ENCODE measurements at places on chromosomes 1 and 21. TPM values are rescaled to one million over a fixed set of nuclear protein-coding genes. Genes with fewer than 3 reads are reported as not detected.

The G0S2 gene
- 0.81 TPM for total RNA-seq

The CHRNB2 gene
- total RNA-seq: 1.6 TPM

The NUP210L gene
- total RNA-seq: not detected

The SPOCD1 gene
- total RNA-seq: 3.7 TPM

The CHI3L1 gene
- 0.27 TPM for total RNA-seq

The FHAD1 gene
- total RNA-seq: 2.9 TPM

The KLHDC9 gene
- total RNA-seq: 5.8 TPM

GRCh38 chr1:205950280-205950679 lies 7.0 kb upstream of the SLC26A9 start:
- no peak overlapping the region for H3K4me3 ChIP-seq
- DNase-seq: no peak
- no peaks in the 10 kb centered on the region for H3K36me3 ChIP-seq
- H3K27ac ChIP-seq: no peak overlapping the region
- H3K4me1 ChIP-seq: peaks cover 19% of the 10 kb centered on the region
- H3K27me3 ChIP-seq: no peaks in the 10 kb centered on the region

DNA sequence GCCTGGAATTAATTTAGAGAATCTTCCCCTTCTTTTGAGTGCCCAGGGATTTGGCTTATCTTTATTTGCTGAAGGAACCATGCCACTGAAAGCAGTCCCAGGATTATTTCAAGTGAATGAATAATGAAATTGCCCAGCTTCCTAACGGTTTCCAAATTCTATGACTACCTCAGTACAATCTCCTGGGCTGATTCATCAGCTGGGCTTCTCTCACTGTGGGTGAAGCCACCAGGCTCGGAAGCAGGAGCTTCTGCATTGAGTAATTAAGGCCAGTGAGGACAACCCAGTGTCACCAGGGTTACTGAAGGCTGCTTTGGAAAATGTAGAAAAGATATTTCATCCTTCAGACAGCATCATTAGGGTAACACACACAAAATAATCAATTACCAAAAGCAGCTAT lies 169.8 kb downstream of the DAB1 start:
- no peak overlapping the region for H3K27ac ChIP-seq
- peaks cover 10% of the 10 kb centered on the region for H3K36me3 ChIP-seq

DNA sequence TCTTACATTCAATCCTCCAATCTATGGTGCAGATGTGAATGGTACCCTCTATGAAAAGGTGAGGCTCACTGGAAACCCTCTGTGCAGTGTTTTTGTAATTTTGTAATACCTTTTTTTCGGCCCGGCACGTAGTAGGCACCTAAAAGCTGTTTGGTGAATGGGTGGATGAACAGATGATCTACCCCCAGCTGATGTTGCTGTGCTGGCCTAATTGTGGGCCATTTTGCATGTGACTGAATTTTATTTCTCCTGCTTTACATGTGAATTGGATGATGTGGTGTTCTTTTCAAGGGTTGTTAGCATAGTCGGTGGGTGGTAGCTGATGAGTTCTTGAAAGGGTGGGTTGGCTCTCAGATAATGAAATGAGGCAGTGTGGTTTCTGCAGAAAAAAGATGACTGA lies 10.4 kb downstream of the KDM4A start:
- peaks cover 25% of the 10 kb centered on the region for H3K4me1 ChIP-seq
- peaks cover 75% of the 10 kb centered on the region for H3K36me3 ChIP-seq
- H3K4me3 ChIP-seq: peak overlapping the region; percentile 41

GRCh38 chr1:17139637-17140036 lies 20.4 kb upstream of the PADI2 start:
- H3K27ac ChIP-seq: no peak overlapping the region
- peaks cover 4% of the 10 kb centered on the region for H3K27me3 ChIP-seq
- H3K4me1 ChIP-seq: peaks cover 10% of the 10 kb centered on the region
- 0 out of 2 replicates have a peak, but pooled peaks cover 2% of the 10 kb centered on the region for H3K36me3 ChIP-seq
- H3K4me3 ChIP-seq: no peak overlapping the region

DNA sequence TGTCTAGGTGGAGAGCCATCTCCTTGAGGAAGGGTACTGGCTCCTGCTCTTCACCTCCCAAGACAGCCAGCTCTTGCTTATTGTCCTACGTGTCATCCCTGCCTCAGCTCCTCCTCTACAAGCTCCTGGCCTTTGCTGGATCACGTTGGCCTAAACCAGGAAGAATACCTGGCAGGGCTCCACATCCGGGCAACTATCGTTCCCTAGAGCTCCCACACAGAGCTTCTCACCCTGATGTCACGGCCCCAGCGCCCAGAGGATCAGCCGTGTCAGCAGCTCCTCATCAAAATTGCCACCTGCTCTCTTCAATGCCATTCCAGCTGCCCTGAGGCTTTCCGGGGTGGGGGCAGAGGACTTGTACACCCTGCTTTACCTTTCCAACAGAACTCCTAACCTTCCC lies 1.9 kb upstream of the TPM3 start:
- H3K36me3 ChIP-seq: no peaks in the 10 kb centered on the region
- peaks cover 9% of the 10 kb centered on the region for H3K27me3 ChIP-seq
- no peak overlapping the region for H3K27ac ChIP-seq
- H3K4me3 ChIP-seq: no peak overlapping the region
- peaks cover 10% of the 10 kb centered on the region for H3K4me1 ChIP-seq
- DNase-seq: no peak

DNA sequence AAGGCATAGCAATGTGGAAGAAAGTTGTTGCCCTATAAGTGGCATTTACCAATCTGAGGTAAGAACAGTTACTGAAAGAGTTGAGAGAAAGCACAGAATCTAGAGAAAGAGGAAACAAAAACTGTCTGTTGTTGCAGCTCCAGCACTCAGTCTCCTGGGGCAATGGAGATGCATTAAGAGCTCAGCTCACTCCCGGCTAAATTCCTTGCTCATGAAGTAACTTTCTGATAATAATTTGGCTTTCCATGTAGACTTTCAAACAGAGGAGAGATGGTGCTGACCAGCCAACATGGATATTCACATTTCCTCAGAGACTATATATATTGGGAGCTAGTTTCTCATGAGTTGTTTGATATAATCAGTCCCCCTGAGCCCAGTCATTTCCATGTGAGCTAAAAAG lies 135.3 kb downstream of the GDAP2 start:
- H3K4me1 ChIP-seq: no peaks in the 10 kb centered on the region
- H3K4me3 ChIP-seq: no peak overlapping the region
- DNase-seq: no peak
- H3K27ac ChIP-seq: no peak overlapping the region

DNA sequence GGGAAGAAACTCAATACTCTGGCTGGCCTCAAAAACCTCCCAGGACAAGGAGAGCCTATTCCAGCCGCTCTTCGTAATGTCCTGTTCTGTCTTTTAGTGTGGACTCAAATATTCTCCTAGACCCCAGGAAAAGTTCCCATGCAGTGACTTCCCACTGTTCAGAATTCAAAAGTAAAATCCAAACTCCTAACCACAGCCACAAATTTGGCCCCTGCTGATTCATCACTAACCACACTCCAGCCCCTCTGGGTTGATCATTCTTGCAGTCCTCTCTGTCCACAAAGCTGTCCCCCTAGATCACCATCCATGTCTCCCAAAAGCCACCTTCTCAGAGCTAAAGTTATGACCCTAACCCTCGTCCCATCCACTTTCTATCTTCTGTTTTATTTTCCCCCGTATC lies 5.1 kb downstream of the CTNNBIP1 start:
- H3K36me3 ChIP-seq: no peaks in the 10 kb centered on the region
- no peak overlapping the region for H3K4me3 ChIP-seq
- no peaks in the 10 kb centered on the region for H3K27me3 ChIP-seq
- peak overlapping the region; percentile 86 for H3K27ac ChIP-seq
- DNase-seq: no peak

DNA sequence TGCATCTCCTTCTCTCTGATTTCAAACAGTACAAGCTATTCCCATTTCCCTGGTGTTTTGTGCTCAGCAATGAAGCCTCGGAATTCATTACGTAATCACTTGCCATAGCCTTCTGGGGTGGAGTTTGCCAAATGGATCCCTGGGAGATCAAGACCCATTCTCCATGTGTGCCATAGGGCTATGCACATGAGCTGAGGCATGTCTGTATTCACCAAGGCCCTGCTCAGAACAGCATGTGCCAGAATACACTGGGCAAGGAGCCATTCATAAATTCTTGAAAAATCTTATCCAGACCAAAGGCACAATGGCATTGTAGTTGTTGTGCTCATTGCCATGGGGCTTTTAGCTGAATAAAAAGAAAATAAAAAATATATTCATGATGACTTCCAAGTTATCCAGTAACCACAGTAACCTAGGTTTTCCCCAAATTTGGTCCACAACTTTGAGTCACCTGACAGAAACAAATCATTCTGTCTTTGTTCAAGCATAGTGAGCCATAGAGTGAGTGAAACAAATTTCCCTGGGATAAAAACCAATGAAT lies 53.0 kb downstream of the CRB1 start:
- no peak for DNase-seq
- no peaks in the 10 kb centered on the region for H3K4me1 ChIP-seq
- H3K4me3 ChIP-seq: no peak overlapping the region
- no peaks in the 10 kb centered on the region for H3K27me3 ChIP-seq

DNA sequence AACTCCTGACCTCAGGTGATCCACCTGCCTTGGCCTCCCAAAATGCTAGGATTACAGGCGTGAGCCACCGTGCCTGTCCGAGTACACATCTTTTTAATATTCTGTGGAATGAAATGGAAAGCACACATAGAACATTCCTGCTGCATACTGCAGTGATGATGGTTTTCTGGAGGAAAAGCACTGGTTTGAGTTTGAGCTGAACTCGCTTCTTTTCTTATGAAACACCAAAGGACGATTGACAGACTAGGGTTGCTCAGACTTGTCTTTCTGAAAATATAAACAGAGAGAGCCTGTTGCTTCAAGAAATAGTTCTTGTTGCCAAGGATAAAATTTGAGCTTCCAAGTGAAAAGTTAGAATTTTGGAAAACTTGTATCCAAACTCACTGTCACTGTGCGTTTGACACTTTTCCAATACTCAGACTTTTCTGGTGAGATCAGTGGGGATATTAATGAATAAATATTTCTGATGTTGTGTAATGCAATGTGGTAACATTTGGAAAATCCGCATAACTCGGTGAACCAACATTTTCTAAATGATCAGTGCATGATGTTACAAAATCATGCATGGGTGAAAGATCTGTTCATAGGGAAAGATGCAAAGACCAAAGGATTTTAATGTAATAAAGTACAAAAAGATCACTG lies 15.0 kb upstream of the ERMAP start:
- no peak for DNase-seq
- H3K27ac ChIP-seq: no peak overlapping the region
- H3K36me3 ChIP-seq: peaks cover 33% of the 10 kb centered on the region
- no peaks in the 10 kb centered on the region for H3K27me3 ChIP-seq

- no peak for DNase-seq
- peaks cover 6% of the 10 kb centered on the region for H3K4me1 ChIP-seq
- no peaks in the 10 kb centered on the region for H3K36me3 ChIP-seq
- H3K27me3 ChIP-seq: no peaks in the 10 kb centered on the region
These were observed 595.3 kb downstream of the PTPRU start for GRCh38 chr1:29831500-29832117.

- H3K36me3 ChIP-seq: no peaks in the 10 kb centered on the region
- no peaks in the 10 kb centered on the region for H3K4me1 ChIP-seq
- DNase-seq: no peak
- H3K27ac ChIP-seq: no peak overlapping the region
- H3K4me3 ChIP-seq: no peak overlapping the region
- H3K27me3 ChIP-seq: no peaks in the 10 kb centered on the region
These were observed 71.2 kb downstream of the LHX4 start for GRCh38 chr1:180301135-180301742.

DNA sequence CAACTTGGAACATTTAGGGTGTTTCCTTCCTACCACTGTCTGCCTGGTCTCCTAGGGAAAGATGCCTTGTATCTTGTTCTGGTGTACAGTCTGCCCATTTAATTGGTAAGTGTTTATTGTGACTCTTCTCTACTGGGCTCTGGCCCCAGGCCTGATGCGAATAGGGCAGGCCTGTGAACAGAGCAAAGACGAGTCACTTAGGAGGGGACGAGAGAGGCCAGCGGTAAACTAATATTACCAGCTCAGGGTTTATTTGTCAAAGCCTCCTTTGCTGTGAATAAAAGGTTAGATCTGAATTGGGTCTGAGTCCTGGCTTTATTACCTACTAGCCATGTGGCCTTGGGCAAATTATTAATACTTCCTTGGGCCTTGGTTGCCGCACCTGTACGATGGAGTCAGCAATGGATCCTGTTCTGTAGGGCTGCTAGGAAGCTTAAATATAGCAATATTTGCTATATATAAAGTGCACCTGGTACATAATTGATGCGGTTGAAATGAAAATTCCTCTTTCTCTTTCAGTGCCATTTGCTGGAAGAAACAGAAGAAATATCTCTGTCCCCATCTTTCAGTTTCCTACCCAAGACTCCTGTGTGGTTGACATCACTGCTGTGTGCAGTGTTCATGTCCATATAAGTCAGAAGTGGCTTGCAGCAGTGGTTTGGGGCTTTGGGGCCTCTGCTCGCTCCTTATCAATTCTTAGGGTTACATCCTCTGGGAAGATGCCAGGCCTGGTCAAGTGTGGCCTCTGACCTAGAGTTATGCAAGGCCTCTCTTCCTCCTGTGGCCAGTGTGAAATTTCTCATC lies 32.4 kb downstream of the MAPKAPK2 start:
- H3K36me3 ChIP-seq: no peaks in the 10 kb centered on the region
- no peak overlapping the region for H3K4me3 ChIP-seq
- no peaks in the 10 kb centered on the region for H3K27me3 ChIP-seq
- H3K27ac ChIP-seq: no peak overlapping the region
- no peak for DNase-seq
- peaks cover 8% of the 10 kb centered on the region for H3K4me1 ChIP-seq

DNA sequence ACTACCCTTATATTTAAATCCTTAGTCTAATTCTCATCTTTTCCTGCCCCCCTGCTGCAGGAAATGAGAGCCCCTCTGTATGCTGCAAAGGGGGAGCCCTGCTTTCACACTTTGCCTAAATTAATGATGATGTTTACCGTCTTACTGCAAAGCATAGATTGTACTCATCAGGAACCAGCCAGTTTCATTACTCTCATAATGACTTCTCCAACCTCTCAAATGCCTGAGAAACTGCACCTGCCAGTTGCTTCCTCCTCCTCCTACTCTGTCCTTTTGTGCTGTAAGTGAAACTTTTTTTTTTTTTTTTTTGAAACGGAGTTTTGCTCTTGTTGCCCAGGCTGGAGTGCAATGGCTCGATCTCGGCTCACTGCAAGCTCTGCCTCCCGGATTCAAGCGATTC lies 101.7 kb downstream of the ADSS2 start:
- H3K27ac ChIP-seq: peak overlapping the region; percentile 92
- H3K4me1 ChIP-seq: peaks cover 63% of the 10 kb centered on the region
- no peaks in the 10 kb centered on the region for H3K27me3 ChIP-seq
- no peaks in the 10 kb centered on the region for H3K36me3 ChIP-seq

DNA sequence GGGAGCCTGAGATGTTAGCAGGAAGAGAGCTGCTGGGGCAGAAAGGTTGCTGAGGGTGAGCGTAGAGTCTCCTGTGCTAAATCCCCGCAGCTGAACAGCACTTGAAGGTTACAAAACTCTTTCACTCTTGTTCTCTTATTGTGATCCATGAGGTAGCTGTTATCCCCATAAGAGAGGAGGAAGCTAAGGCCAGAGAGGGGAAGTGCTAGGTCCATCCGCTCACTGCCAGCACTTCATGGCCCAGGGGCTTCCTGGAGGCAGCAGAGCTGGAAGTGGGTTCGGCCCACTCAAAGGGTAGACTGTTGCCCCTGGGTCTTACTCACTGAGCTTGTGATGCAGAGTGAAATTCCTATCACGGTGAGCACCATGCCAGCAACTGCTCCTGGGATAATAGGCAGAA lies 5.6 kb downstream of the TMEM234 start:
- H3K4me1 ChIP-seq: peaks cover 10% of the 10 kb centered on the region
- no peaks in the 10 kb centered on the region for H3K36me3 ChIP-seq
- no peaks in the 10 kb centered on the region for H3K27me3 ChIP-seq
- no peak for DNase-seq

- H3K4me3 ChIP-seq: no peak overlapping the region
- H3K4me1 ChIP-seq: no peaks in the 10 kb centered on the region
- DNase-seq: no peak
- peaks cover 4% of the 10 kb centered on the region for H3K27me3 ChIP-seq
- no peaks in the 10 kb centered on the region for H3K36me3 ChIP-seq
- no peak overlapping the region for H3K27ac ChIP-seq
These were observed 13.4 kb upstream of the S100A10 start for GRCh38 chr1:152007047-152007446.

All from WTC11 (cell line).